Ovary (tissue), 10 donors: ENCODE measurements at places on chromosomes 7 and 10.

DNA sequence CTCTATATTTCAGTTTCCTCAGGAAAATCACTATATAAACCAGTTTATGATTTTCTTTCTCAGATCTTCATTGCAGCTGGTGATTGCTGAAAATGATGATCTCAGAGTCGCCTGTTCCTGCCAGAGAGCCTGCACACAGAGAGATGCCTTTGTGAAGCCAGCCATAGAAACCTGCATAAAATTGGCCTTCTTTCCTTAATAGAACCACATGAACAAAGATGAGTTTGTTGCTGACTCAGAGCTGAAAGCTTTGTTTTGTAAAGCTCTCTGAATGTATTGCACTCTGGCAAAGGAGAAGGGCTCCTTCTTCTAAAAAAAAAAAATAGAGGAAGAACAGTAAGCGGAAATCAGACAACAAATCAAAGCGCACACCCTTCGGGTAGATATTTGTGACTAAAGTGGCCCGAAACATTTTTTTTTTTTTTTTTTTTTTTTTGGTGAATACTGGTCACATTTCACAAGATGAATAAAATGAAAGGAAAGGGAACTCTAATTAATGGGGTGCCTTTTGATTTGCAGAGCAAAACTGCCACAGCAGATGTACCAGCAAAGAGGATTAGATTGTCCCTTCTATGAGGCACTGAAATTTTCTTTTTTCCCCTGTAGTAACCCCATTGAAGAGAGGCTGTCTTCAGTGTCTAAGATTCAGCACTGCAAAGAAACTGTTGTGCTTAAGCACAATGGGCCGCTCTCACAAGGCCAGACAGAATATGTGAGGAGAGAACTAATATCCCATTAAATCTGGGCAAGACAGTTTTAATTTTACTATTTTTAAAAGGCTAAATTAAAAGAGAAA lies 75.1 kb upstream of the PTPRZ1 start:
- no peak for DNase-seq

GRCh38 chr10:91420868-91421267 lies 10.7 kb downstream of the HECTD2 start:
- no peak for DNase-seq

- DNase-seq: no peak
Observed at GRCh38 chr7:72408966-72409637, 3.0 kb downstream of the CALN1 start.

- DNase-seq: no peak
Observed at GRCh38 chr7:11315666-11316258, 342.1 kb downstream of the PHF14 start.

DNA sequence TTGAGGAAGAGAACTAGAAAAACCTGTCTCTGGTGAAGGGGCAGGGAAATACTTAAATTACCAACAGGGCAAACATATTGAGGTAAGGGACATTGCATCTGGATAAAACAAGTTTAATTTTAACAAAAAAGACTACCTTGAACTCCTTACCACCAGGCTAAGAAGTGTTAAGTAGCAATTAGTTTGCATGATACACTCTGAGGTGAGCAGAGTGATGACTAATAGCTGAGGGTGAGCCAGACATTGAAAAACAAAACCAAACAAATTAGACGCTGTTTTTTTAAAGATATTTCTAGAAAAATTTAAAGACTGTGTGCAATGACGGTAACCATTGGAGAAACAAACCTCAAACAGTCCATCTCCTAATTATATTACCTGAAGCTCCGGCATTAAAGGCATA lies 105.9 kb downstream of the ANKRD7 start:
- no peak for DNase-seq

DNA sequence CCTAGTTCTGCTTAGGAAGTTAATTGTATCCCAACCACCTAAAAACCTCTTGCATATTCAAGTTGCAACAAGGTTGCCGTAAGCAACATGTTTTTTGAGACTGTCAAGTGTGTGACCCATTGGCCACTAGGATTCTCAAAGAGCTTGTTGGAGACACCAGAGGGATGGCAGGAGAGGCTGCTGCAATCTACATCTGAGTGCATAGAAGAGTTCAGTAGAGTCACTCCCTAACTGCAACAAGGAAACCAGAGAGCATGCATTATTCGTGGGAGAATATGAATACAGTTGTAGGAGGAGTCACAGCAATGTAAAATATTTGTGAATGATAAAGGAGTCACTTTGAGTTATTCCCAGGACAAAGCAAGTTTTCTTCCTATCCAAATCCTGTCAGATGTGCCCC lies 538.6 kb downstream of the TNS3 start:
- DNase-seq: no peak

DNA sequence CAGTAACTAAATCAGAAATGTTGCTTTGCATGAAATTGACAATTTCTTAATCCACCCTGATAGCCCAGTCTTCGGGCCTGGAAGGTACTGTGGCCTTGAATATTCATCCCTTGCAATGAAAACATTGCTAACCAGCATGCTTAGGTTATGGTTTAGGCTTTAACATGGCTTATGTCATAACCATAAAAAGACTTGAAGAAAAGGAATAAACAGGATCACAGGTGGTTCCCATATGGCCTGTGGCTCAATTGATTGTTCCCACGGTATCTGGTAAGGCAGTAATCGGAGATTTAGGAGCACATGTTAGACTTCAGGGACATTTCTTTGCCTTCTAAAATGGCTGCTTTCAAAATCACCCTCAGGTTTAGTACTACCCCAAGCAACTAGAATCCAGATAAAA lies 139.5 kb downstream of the ST7 start:
- no peak for DNase-seq

GRCh38 chr7:151382079-151382885 lies 27.6 kb downstream of the WDR86 start:
- DNase-seq: no peak

DNA sequence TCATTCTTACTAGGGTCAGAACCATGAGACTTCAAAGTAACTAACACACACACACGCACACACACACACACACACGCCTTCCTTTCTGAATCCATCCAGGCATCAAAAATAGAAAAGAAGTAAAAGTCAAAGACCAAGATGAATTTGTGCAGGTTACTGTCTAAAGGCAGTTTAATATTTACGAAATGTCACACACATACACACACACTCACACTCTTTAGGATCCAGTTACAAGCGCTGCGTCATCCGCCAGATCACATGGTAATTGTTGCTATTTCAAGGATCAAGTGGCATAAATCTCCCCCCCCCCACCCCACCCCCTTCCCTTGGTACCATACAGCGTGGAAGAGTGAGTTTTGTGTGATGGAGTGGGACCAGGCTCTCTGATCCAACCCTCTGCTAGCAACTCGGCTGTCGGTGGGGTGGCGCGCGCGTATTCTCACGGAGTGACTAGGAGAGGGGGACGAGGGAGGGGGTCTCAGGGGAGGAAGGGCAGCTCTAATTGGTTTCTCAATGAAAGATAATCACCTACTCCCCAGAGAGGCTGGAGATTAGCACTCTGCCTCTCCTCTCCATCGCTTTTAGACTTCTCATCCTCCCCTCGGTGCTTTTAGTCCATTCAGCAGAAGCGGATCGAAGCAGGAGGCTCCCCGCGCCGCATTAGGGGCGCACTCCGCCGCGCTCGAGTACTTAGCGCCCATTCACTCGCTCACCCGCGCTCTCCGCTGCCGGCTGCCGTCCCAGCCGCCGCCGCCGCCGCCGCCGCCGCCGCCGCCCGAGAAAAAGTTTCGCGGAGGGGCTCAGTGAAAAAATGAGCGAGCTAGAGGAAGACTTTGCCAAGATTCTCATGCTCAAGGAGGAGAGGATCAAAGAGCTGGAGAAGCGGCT lies 83.5 kb upstream of the PRKG1 start:
- DNase-seq: peak; percentile 47

GRCh38 chr7:81902536-81902935 lies 132.7 kb upstream of the HGF start:
- no peak for DNase-seq

DNA sequence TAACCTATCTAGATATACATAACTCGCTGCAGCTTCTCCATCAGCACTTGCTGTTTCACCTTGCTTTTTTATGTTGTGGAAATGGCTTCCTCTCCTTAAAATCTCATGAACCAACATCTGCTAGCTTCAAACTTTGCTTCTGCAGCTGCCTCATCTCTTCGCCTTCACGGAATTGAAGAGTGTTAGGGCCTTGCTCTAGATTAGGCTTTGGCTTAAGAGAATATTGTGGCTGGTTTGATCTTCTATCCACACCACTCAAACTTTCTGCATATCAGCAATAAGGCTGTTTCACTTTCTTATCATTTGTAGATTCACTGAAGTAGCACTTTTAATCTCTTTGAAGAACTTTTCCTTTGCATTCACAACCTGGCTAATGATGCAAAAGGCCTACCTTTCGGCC lies 49.2 kb upstream of the AGR3 start:
- DNase-seq: no peak

- no peak for DNase-seq
Observed at GRCh38 chr10:98539578-98539977, 92.8 kb upstream of the HPS1 start.

DNA sequence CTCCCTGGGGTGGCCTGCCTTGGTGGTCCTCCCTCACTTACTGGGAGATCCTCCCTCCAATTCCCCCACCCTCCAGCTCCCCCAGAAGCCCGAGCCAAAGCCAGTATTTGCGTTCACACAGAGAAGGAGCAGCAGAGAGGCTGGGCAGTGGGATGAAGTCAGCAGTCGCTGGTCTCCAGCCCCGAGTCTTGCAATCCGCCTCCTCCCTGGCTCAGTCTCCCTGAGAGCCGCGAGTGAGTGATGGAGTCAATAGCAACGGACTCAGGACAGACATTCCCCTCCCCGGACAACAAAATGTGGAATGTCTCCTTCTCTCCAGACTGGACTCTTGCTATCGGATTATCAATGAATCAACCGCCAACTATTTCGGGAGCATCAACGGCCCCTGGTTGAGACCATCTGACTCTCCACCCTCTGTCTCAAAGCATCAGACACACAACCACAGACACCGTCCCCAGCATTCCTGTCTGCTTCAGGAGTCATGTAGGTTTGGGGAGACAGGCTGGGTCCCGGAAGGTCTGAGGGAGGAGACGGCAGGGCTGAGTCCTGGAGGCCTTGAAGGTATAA lies 178.4 kb downstream of the SH3PXD2A start:
- DNase-seq: no peak

DNA sequence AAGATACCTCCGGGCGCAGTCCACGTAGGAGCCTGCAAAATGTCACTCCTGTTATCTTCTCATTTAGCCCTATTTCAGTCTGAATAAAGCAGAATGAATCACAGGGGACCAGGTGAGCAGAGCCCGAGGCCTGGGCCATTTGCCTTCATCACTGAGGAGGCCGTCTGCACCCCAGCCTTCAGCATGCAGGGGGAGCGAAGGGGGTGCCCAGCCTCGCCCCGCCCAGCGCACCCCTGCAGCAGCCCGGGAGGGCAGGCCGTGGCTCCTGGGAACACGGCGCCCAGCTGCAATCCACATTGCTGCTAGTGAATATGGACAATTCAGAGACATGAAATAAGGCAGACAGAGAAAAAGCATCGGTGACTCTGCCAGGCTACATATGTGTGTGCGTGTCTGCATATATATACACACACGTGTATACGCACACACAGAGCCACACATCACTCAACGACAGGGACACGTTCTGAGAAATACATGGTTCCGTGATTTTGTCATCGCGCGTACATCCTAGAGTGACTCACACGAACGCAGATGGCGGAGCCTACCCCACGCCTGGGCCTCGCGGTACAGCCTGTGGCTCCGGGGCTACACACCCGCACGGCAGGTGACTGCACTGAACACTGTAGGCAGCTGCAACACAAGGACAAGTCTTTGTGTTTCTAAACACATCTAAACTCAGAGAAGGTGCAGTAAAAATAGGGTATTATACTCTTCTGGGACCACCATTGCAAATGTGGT lies 15.2 kb upstream of the ELFN1 start:
- DNase-seq: no peak

GRCh38 chr10:44998146-44998631 lies 2.5 kb upstream of the ZNF22 start:
- no peak for DNase-seq

- no peak for DNase-seq
Observed at GRCh38 chr10:99852481-99853213, 70.2 kb downstream of the ABCC2 start.

DNA sequence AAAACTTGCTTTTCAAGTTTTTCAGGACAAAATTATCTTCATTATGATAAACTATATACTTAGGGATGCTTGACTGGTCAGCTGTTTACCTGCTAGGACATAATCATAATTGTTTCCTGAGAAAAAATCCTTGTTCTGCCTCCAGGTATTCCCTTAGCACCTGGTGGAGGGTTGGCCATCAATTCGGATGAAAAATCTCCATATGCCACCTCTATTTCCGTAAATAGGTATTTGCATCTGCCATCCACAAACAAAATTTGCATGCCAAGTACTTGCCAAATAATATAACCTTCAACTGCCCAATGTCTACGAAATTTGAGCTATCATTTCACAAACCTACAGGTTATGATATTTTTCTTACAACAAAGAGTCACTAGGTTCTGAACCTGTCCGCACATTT lies 126.2 kb downstream of the RNF133 start:
- DNase-seq: no peak

- no peak for DNase-seq
Observed at GRCh38 chr10:130443066-130443465, 306.9 kb downstream of the GLRX3 start.

DNA sequence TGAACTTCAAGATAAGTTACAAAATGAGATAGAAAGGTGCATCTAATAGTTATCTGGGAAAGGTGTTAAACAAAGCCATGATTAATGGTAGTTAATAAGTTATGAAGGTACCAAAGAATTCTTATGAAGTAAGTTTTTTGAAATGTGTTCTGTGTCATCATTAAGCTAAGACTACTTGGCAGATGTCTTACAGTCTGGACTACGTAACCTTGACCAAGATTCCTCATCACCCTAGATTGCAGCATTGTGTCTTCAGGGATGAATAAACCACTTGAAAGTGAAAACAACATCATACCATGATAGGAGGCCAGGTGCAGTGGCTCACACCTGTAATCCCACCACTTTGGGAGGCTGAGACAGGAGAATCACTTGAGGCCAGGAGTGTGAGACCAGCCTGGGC lies 48.2 kb downstream of the GOT1 start:
- DNase-seq: no peak
